ENCODE measurements at places on chromosomes 6 and 20.

- no peak for DNase-seq
These were observed 273.6 kb downstream of the PACRG start for GRCh38 chr6:163001330-163001729.

- no peak for DNase-seq
These were observed 38.7 kb upstream of the RIPOR2 start for GRCh38 chr6:24974182-24975171.

GRCh38 chr6:44960898-44961297 lies 367.2 kb upstream of the RUNX2 start:
- no peak for DNase-seq

GRCh38 chr20:41362748-41363140 lies 3.9 kb downstream of the EMILIN3 start:
- no peak for DNase-seq

- no peak for DNase-seq
These were observed 110.7 kb downstream of the KIF6 start for GRCh38 chr6:39614393-39614950.

DNA sequence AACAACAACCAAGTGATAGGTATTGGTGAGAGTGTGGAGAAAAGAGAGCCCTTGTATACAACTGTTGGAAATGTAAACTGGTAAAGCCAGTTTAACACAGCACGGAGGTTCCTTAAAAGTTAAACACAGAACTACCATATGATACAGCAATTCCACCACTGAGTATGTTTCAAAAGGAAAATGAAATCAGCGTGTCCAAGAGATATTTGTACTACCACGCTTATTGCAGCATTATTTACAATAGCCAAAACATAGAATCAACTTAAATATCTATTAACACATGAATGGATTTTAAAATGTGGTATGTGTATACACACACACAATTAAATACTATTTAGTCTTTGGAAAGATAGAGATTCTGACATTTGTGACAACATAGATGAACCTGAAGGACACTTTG lies 1.1 kb downstream of the PTCHD4 start:
- DNase-seq, result no peak

Data from epithelial cell of prostate (primary cell).